ENCODE measurements at places on chromosomes 1 and 21. TPM values are rescaled to one million over a fixed set of nuclear protein-coding genes. Genes with fewer than 3 reads are reported as not detected.

The AK4 gene
- total RNA-seq = 94.5 TPM

The TSTD1 gene
- not detected for total RNA-seq

The AMY1B gene
- total RNA-seq = not detected

The SERTAD4 gene
- total RNA-seq = 71.7 TPM

The HJV gene
- total RNA-seq = not detected

DNA sequence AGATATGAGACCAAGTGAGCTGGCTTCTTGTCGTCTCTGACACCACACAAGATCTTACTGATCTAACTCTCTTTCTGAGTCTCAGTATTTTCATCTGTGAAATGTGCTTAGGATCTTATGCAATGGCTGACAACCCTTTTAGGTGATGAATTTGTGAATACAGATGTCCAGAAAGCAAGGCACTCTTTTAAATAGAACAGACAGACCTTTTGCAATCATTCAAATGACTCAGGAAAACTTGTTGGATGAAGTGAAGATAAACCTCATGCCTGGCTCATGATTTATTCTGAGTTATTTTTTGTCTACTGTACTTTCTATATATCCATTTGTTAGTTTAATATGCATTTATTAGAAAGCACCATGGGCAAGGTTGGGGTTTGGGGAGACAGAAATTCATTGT lies 411.3 kb downstream of the PTPRU start:
- no peaks in the 10 kb centered on the region for H3K4me1 ChIP-seq
- DNase-seq = no peak
- no peaks in the 10 kb centered on the region for H3K36me3 ChIP-seq

DNA sequence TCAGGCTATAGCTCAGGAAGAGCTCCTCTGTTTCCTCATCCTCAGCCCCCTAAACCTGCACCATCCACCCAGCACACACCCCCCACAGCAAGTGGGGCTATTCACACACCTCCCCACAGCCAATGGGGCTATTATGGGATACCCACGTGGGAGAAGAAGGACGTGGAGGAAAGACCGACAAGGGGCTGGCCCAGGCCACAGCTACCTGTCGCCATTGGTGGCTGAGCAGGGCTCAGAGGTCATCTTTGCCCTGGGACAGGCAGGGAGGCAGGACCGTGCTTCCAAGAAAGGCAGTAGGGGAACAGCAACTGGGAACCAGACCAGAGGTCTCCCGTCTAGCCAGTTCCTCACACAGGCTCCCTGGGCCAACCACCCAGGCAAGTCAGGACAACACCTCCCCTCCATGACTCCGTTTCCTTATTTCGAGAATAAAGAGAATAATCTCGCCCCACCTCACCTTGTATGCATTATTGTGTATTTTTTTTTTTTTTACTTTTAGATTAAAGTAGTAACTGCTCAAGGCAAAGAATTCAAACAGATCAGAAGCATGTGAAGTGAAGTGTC lies 92.3 kb upstream of the TARDBP start:
- peaks cover 2% of the 10 kb centered on the region for H3K36me3 ChIP-seq
- no peaks in the 10 kb centered on the region for H3K4me1 ChIP-seq
- H3K27me3 ChIP-seq = peaks cover 35% of the 10 kb centered on the region

DNA sequence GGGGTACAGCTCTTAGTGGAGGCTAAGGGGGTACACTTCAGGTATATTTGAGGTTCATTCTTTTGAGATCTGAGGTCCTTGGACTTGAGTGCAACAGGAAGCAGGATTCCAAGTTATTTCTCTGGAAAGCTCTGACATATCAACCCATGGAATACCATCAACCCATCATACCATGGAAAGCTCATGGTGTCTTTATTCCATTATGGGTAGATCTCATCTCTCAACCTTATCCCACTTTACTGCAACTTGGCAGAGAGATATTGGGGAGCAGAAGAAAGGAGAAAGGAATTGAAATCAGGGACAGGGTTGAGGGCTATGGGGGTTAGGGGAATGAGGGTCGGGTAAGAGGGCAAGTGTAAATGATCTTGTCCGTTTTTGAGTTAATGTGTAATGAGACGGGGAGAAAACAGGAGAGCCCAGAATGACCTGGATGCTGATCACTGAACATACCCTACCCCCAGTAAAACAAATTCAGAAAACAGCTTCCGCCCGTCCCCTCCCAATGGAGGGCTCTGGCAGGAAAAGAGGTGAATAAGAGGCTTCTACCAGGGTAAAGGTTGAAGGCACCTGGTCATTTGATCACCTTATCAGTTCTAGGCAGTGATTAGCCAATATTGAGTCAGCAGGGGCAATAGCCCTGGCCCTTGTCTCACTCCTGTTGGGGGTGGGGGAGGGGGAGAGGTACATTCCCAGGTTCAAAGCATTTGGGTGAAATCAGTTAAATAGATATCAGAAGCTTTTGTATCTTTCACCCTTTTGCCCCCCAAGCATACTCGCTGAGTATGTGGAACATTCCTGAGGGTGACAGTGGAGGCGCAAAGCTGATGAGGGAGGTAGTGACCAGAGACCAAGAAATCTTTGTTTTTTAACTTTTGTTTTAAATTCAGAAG lies 622 bp upstream of the APOA2 start:
- H3K4me1 ChIP-seq = peaks cover 26% of the 10 kb centered on the region
- no peaks in the 10 kb centered on the region for H3K27me3 ChIP-seq

- no peak overlapping the region for H3K27ac ChIP-seq
- no peak for DNase-seq
- peaks cover 30% of the 10 kb centered on the region for H3K4me1 ChIP-seq
- no peaks in the 10 kb centered on the region for H3K36me3 ChIP-seq
- no peaks in the 10 kb centered on the region for H3K27me3 ChIP-seq
- no peak overlapping the region for H3K4me3 ChIP-seq
Observed at GRCh38 chr1:41504114-41505035, 19.9 kb upstream of the EDN2 start.

- DNase-seq = no peak
- no peaks in the 10 kb centered on the region for H3K27me3 ChIP-seq
- H3K27ac ChIP-seq = no peak overlapping the region
- H3K4me3 ChIP-seq = no peak overlapping the region
Observed at GRCh38 chr1:66809736-66810326, 8.8 kb upstream of the INSL5 start.

DNA sequence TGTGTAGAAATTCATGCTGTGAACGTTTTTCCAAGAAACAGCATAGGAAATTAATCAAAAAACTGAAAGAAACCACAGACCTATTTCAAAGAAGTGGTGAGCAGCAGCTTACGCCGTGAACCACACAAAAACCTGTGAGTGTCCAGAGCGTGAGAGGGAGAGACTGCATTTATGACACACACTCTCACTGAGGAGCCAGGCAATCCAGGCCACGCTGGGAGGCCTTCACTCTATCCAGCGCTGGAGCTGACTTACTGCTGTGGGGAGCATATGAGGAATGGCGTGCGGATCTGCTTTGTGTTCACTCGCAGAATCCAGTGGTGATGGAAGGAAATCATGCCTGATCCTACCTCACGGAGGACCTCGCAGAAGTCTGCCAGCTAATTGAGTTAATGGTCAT lies 12.7 kb downstream of the ADAMTS1 start:
- DNase-seq = no peak
- H3K27me3 ChIP-seq = no peaks in the 10 kb centered on the region
- H3K36me3 ChIP-seq = peaks cover 11% of the 10 kb centered on the region

DNA sequence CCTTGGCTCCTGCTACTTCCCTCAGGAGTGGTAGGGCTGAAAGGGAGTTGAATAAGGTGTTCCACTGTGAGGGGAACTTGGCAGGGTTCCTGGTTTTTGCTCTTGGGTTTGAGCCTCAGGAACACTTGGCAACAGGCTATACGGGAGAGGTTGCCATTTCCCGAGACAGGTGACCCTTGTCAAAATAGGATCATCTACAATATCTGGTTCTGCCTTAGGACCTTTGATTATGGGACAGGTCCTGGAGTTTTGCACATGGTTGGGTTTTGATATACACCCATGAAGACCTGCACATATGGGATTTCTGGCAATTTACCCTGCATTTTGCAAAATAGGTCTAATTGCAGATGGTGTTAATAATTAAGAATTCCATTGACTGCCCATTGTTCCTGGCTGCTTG lies 31.1 kb downstream of the YY1AP1 start:
- H3K36me3 ChIP-seq = peaks cover 32% of the 10 kb centered on the region
- no peaks in the 10 kb centered on the region for H3K4me1 ChIP-seq
- H3K27me3 ChIP-seq = no peaks in the 10 kb centered on the region
- H3K4me3 ChIP-seq = no peak overlapping the region
- no peak for DNase-seq

- H3K27ac ChIP-seq = no peak overlapping the region
- H3K4me1 ChIP-seq = peaks cover 16% of the 10 kb centered on the region
- peaks cover 17% of the 10 kb centered on the region for H3K36me3 ChIP-seq
- DNase-seq = no peak
- H3K27me3 ChIP-seq = no peaks in the 10 kb centered on the region
- H3K4me3 ChIP-seq = no peak overlapping the region
Observed at GRCh38 chr1:28037946-28038345, 50.5 kb downstream of the EYA3 start.

- no peak for DNase-seq
- H3K27me3 ChIP-seq = no peaks in the 10 kb centered on the region
- peaks cover 9% of the 10 kb centered on the region for H3K4me1 ChIP-seq
- no peak overlapping the region for H3K4me3 ChIP-seq
- H3K27ac ChIP-seq = no peak overlapping the region
Observed at GRCh38 chr1:50750021-50750619, 209.9 kb downstream of the FAF1 start.

DNA sequence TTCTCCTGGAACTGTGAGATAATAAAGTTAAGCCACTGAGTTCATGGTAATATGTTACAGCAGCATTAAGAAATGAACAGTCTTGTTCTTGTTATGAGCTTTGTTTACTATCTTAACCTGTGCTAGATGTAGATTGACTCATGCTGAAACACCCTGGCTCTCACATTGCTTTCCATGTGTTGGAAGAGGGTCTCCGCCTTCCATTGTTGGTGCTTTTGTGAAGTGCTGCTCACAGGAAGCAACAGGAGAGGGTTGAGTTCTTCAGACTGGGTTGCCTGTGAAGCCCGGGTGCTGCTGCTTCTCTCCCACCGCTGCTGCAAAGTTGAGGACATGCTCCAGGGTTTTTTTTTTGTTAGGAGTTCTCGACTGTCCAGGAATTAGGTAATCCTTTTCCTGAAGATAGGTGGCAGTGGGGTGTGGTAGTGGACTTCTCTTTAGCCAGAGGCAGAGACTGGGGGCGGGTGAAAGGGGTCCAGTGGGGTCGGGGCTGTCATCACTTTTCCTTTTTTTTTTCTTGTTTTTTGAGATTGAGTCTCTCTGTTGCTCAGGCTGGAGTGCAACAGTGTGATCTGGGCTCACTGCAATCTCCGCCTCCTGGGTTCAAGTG lies 28.7 kb upstream of the HMGN1 start:
- peaks cover 2% of the 10 kb centered on the region for H3K36me3 ChIP-seq
- H3K4me3 ChIP-seq = no peak overlapping the region
- no peak overlapping the region for H3K27ac ChIP-seq

- H3K4me3 ChIP-seq = no peak overlapping the region
- DNase-seq = no peak
- H3K36me3 ChIP-seq = no peaks in the 10 kb centered on the region
- no peak overlapping the region for H3K27ac ChIP-seq
- H3K4me1 ChIP-seq = no peaks in the 10 kb centered on the region
Observed at GRCh38 chr1:58997060-58997411, 213.2 kb upstream of the JUN start.

DNA sequence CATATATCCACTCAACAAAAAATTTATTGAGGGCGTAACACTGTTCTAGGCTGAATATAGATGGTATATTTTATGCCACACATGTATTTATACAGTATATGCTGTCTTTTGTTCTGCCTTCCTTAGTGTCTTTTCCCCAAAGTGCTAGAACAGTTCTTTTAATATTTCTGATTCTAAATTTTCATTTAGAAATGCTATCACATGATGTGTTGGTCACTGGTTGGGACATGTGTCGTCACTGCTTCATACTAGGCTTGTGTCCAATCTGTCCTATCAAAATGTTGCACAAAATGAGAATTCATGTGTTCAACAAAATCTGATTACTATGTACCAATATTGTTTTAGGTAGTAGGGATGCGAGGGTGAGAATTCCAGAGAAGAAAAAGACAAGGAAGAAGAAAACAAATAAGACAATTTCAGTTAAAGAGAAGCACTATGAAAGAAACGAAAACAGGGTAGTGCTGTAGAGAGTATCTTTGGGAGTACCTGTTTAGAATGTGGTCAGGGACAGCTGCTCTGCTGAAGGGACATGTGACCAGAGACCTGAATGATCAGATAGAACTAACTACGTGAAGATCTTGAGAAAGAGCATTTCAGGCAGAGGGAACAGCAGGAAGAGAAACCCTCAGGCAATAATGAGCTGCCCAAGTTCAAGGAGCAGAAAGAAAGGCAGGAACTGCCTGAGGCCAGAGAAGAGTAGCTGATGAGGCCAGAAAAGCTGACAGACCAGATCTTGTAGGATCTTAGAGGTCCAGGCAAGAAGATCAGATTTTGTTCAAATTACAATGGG lies 1.3 kb downstream of the KMO start:
- H3K4me1 ChIP-seq = peaks cover 14% of the 10 kb centered on the region
- H3K36me3 ChIP-seq = no peaks in the 10 kb centered on the region
- no peak for DNase-seq
- no peak overlapping the region for H3K4me3 ChIP-seq

- no peak overlapping the region for H3K4me3 ChIP-seq
- H3K27ac ChIP-seq = no peak overlapping the region
- peaks cover 71% of the 10 kb centered on the region for H3K4me1 ChIP-seq
- no peaks in the 10 kb centered on the region for H3K27me3 ChIP-seq
- no peaks in the 10 kb centered on the region for H3K36me3 ChIP-seq
Observed at GRCh38 chr1:203522237-203522636, 28.3 kb downstream of the OPTC start.

DNA sequence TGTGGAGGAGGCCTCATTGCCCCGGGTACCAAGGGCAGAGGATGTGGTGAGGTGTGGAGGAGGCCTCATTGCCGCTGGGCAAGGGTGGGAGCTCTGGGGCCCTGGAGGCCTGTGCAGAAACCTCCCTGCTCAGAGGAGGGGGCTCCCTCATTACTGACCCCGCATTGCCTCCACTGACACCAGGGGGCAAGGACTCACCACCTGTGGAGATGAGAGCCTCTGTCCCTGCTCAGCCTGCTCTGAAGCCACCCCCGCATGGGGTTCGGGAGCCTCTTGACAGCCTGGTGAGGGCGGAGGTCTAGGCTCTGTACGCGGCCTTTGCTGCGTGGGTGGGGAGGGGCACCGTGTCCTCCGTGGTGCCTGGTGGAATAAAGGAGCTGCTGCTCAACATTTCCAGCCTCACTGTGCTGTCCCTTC lies 95.0 kb upstream of the COL6A1 start:
- H3K27ac ChIP-seq = no peak overlapping the region
- peaks cover 17% of the 10 kb centered on the region for H3K27me3 ChIP-seq
- peaks cover 6% of the 10 kb centered on the region for H3K4me1 ChIP-seq
- peak; percentile 87 for DNase-seq

Data from chondrocyte (in vitro differentiated cells).